NCI-H1436 treated with DMSO at 0.1 percent for 48 hours (cell line): ENCODE measurements at places on chromosomes 6 and 20.

GRCh38 chr6:1468126-1468525, 78.8 kb downstream of the FOXF2 start:
- no peak for DNase-seq

GRCh38 chr6:39080246-39080875, 31.8 kb downstream of the GLP1R start:
- no peak for DNase-seq

- no peak for DNase-seq
These were observed 37.7 kb upstream of the ASF1A start for GRCh38 chr6:118856301-118856700.

- DNase-seq: no peak
These were observed 632.8 kb downstream of the HDGFL1 start for GRCh38 chr6:23202207-23202606.

DNA sequence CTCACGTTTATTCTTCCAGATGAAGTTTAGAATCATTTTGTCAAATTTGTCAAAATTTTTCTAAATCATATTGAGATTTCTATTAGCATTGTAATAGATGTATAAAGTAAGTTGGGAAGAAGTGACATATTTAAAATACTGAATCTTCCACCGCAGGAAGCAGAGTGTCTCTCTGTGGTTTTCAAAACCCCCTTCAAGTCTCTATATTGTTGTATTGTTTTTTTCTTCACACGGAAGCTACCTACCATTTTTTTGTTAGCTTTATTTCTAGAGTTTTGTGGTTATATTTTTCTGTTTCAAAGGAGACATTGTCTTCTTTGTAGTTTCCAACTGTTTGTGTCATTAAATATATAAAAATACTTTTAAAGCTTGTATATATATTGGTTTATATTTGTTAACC, 188.6 kb downstream of the ZDHHC14 start:
- no peak for DNase-seq

- DNase-seq: no peak
These were observed 14.4 kb upstream of the TMEM242 start for GRCh38 chr6:157337751-157338150.
